ENCODE measurements at places on chromosomes 12 and 14.
A peak's percentile ranks its signal among the peaks of the same experiment; 100 is the strongest.

DNA sequence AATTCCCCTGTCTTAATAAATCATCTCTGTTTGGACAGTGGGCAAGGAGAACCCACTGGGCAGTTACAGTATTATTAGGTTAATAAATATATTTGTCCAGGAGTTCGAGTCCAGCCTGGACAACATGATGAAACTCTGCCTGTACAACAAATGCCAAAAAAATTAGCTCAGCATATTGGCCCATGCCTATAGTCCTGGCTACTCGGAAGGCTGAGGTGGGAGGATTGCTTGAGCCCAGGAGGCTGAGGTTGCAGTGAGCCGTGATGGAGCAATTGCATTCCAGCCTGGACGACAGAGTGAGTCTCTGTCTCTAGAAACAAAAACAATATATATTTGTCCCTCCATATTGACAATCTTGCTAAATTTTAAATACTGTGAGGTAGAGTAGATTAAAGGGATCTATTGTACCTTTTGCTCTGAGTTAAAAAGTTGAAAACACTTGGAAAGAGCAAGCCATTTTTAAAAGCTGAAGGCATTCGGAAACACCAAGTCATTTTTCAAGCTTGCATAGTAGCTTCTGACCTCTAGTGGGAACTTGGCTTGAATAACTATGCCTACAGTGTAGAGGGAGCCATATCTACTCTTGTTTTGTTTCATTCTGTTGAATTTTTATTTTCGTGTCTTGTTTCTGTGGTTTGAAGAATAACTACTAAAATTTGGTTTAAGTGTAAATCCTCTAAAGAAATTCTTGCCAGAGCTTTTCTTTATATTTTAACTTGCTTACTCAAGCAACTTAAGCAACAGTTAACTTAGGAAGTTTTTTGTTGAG, 14.6 kb upstream of the EEA1 start:
- DNase-seq, result no peak
- H3K27ac ChIP-seq, result peak overlapping the region; percentile 1
- H3K4me3 ChIP-seq, result no peak overlapping the region

DNA sequence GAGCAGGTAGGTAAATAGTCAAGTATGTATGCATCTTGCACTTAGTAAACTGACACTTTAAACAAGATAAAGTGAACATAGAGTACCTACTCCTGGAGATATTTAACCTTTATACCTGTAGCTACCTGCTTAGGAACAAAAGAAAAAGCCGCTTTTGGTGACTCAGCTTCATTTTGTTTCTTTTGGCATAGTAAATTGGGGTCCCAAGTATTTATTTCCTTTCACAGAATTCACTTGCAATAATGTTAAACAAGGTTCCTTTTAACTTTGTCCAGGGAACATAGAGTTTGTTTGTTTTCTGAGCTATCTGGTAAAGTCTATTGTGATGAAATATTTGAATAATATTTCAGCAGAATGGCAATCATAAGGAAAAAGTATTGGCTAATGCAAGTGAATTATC, 20.0 kb downstream of the SLCO1B3 start:
- no peaks in the 10 kb centered on the region for H3K36me3 ChIP-seq
- no peak overlapping the region for H3K4me3 ChIP-seq
- H3K27me3 ChIP-seq, result no peaks in the 10 kb centered on the region
- no peak overlapping the region for H3K27ac ChIP-seq
- no peaks in the 10 kb centered on the region for H3K4me1 ChIP-seq

GRCh38 chr14:49586673-49587460, 687 bp upstream of the RPS29 start:
- H3K4me3 ChIP-seq, result peak overlapping the region; percentile 93
- H3K27me3 ChIP-seq, result no peaks in the 10 kb centered on the region
- peak; percentile 79 for DNase-seq
- peak overlapping the region; percentile 24 for H3K27ac ChIP-seq

GRCh38 chr14:77663293-77663692, 44.5 kb downstream of the ALKBH1 start:
- no peaks in the 10 kb centered on the region for H3K36me3 ChIP-seq
- no peak overlapping the region for H3K27ac ChIP-seq

GRCh38 chr14:104020471-104020870, 65.0 kb upstream of the ASPG start:
- H3K27ac ChIP-seq, result no peak overlapping the region
- no peak overlapping the region for H3K4me3 ChIP-seq
- H3K4me1 ChIP-seq, result no peaks in the 10 kb centered on the region
- no peak for DNase-seq

All from osteoblast (primary cell).